ENCODE measurements at places on chromosomes 3 and 15. TPM values are rescaled to one million over a fixed set of nuclear protein-coding genes. Genes with fewer than 3 reads are reported as not detected.

SH3GL3 gene
- 1.3 TPM for total RNA-seq

HTR3E gene
- total RNA-seq: not detected

RABL3 gene
- 18.6 TPM for total RNA-seq

SPSB4 gene
- total RNA-seq: 0.38 TPM

CEP63 gene
- total RNA-seq: 14.4 TPM

NEO1 gene
- total RNA-seq: 40.5 TPM

GOLGA8H gene
- total RNA-seq: 1.2 TPM

IL16 gene
- not detected for total RNA-seq

GHRL gene
- not detected for total RNA-seq

SLC22A13 gene
- total RNA-seq: not detected

CCR1 gene
- not detected for total RNA-seq

VILL gene
- not detected for total RNA-seq

IGSF10 gene
- total RNA-seq: 0.54 TPM

MUC13 gene
- 8.3 TPM for total RNA-seq

HLTF gene
- 16.6 TPM for total RNA-seq

GNB4 gene
- total RNA-seq: 13.7 TPM

LRRC31 gene
- not detected for total RNA-seq

CCDC13 gene
- total RNA-seq: 0.60 TPM

HIGD2B gene
- total RNA-seq: not detected

SCAMP2 gene
- 68.1 TPM for total RNA-seq

PIK3CB gene
- total RNA-seq: 16.1 TPM

ACSBG1 gene
- 0.24 TPM for total RNA-seq

IL17RC gene
- total RNA-seq: 18.9 TPM

FANCD2OS gene
- total RNA-seq: not detected

FBXO40 gene
- total RNA-seq: not detected

CLDN18 gene
- not detected for total RNA-seq

CD200R1 gene
- total RNA-seq: 0.06 TPM

RRP9 gene
- 27.8 TPM for total RNA-seq

PPP1R14D gene
- not detected for total RNA-seq

TPRG1 gene
- 0.38 TPM for total RNA-seq

DLL4 gene
- total RNA-seq: 1.2 TPM

CLEC3B gene
- total RNA-seq: not detected

CHRM5 gene
- not detected for total RNA-seq

OXTR gene
- 9.2 TPM for total RNA-seq

MYO5C gene
- 4.6 TPM for total RNA-seq

ARPC4 gene
- total RNA-seq: 186 TPM

NEK10 gene
- total RNA-seq: 1.2 TPM

FGF7 gene
- not detected for total RNA-seq

TFG gene
- total RNA-seq: 157 TPM

CMTM8 gene
- total RNA-seq: 11.7 TPM

DISP2 gene
- total RNA-seq: 1.3 TPM

ARL14 gene
- total RNA-seq: 0.93 TPM

ISG20 gene
- 39.6 TPM for total RNA-seq

MYH15 gene
- total RNA-seq: 0.16 TPM

CTXN2 gene
- total RNA-seq: not detected

FAN1 gene
- total RNA-seq: 13.1 TPM

FOXB1 gene
- total RNA-seq: not detected

PRSS50 gene
- not detected for total RNA-seq

CX3CR1 gene
- not detected for total RNA-seq

TFDP2 gene
- 17.2 TPM for total RNA-seq

PIF1 gene
- 21.5 TPM for total RNA-seq

Data from A549 treated with ZK216348 at 1 μM for 4 hours (cell line).